NCI-H1694 treated with DMSO at 0.1 percent for 48 hours (cell line): ENCODE measurements at places on chromosomes 13 and 19.
A peak's percentile ranks its signal among the peaks of the same experiment; 100 is the strongest.

DNA sequence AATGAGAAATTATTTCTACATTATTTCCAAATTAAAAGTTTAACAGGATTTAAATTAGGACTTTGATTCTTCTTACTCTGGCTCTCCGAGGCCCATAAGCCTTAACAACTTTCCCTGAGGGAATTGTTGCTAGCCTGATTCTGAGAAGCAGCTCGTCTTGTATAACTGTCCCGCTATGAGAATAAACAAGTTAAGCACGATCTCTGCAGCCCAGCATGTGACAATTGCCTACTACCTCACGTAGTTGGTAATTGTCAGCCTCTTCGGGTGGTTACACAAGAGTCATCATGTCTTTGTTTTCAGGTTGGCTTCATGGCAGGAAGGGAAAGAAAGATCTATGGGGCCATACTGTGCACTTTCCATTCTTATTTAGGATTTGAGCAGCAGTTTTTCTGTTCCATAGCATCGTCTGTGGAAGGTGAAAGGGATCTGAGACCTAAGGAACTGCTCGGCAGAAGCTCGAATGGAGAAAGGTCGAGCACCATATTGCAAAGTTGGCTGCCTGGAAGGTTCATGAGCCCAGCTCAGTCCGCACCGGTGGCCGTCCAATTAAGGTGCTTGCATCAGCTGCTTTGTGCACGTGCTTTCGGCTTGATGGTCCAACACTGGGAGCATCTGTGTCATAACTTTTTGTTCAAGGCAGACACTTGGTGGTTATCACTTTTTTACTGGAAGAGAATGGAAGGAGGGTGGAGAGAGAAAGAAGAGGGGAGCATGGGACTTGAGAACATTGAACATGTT lies 1.8 kb upstream of the STARD13 start:
- no peak for DNase-seq

DNA sequence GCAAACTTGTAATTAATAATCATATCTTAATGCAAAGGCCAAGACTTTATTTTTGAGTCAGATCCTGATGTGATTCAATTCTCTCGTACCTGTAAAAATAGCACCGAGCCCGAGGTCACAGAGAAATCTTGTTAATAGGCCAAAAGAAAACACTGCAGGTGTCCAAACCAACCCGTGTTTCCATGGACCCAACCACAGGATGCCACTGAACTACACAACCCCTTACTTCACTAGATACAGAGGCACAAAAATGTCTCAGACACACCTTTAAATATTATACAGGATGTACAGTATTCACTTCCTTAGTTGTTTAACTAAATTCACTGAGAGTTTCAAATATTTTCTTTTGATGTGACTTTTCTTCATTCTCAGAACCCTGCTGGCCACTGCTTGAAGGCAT lies 530.9 kb downstream of the MYO16 start:
- no peak for DNase-seq

- DNase-seq = peak; percentile 10
Measured at GRCh38 chr19:44948763-44949374, 3.0 kb downstream of the APOC2 start.

GRCh38 chr19:20607943-20608342 lies 42.4 kb upstream of the ZNF737 start:
- DNase-seq = no peak

DNA sequence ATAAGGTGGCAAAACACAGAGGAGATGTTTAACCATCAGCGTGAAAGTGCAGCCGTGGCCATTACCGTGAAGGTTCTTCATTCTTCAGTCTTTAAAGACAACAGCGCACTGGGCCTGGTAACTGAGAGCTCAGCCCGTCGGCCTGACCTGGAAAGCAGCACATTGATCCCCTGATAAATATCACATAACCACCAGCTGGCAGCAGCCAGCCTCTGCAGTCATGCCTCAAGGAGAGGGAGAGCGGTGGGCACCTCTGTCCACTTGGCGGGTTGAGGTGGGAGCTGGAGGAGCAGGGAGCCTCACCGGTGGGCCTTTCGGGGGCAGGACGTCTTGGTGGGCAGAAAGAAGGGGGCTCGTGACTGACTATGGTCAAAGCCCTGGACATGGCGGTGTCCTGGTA lies 58.1 kb downstream of the MCF2L start:
- DNase-seq = no peak

DNA sequence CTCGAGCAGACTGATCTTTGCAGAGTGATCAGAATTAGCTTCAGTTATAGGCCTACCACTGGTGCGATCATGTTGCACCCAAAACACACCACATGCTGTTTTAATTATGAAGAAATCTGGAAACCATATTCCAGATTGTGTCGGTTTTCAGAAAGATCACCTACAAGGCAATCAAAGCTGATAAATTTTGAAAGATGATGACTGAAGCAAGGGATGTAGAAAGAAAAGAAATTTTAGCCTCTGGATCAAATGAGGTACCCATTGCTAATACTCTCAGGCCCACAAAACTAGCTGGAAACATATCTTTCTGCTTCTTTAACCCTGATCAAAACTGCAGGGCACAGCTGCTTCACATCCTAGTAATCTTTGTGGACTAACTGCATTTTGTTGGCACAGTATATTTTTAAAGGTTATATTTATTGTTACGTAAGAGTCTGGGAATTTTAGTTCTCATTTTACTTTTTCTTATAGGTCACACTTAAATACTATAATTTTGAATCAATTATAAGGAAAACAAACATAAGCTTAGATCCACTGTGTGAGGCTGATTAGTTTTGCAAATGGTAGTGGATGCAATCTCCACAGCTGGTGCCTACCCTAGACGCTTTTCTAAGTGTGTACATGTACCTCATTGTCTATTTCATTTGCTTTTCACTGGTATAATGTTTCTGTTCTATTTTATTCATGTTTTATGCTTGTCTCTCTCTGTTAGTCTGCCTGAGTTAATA lies 150.9 kb downstream of the RGCC start:
- no peak for DNase-seq

GRCh38 chr19:21750586-21751128 lies 16.7 kb downstream of the ZNF100 start:
- DNase-seq = no peak

DNA sequence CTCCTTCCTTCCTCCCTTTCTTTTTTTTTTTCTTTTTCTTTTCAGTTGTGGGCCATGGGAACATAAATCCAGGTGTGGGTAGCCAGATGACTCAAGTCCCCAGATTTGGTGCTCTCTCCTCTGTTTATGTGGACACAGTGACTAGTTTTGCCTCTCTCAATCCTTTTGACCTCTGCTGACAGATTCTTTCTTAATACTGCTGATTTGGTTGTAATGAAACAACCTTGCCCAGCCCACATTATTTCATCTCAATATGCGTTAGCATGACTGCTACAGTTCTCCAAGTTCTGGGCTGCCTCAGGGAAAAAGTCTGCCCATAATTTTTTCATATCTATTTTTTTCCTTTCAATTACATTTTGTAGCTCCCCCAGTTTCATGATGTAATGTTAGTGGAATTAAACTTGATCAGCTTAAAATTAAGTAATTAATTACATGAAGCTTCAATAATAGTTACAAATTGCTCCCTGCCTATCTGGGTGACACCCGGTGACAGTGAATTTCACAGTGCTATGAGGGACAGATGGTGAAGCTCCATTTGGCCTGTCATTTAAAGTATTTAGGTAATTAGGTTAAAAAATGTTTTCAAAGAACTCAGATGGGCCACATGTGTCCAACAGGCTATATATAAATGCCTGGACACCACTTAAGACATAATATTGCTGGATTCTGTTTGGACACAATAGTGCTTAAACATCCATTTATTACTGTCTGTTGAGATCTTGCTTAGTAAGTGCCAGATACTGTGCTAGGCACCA lies 118.8 kb upstream of the FRY start:
- DNase-seq = peak; percentile 52

- DNase-seq = no peak
Measured at GRCh38 chr19:16274447-16274846, 50.2 kb upstream of the KLF2 start.

DNA sequence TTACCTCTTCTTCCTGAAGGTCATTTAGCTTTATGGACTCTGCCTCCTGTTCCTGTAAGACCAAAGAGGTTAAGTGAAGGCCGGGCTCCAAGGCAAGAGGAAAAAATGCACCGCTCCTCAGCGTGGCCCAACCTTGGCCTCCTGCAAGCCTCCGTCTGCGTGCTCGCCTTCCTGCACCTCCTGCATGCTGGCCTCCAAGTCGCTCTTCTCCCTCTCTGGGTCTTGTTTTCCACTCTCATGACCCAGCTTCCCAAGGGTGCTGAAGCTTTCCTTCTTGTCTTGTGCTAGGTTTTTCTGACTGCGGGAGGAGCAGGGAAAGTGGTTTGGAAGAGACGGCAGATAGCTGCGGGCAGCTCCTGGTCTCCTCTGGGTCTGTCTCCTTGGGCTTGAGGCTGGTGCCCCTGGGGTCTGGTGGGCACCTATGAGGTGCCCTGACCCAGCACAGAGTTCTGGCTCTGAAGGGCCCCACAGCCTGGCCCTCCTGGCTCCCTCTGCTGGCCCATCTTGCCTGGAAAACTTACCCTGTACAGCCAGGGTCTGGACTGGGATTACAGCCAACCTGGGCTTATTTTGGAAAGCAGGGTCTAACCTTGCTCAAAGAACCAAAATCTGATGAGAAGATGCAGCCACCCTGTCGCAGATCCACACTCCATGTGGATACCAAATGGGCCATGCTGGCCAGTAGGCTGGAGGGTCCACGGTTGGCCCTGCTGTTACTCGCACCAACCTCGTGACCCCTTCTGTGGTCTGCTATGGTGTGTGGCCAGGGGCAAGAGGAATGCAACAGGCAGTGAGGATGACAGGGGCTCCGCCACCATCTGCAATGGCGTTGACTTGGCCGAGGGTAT lies 5.2 kb downstream of the C13orf46 start:
- no peak for DNase-seq

DNA sequence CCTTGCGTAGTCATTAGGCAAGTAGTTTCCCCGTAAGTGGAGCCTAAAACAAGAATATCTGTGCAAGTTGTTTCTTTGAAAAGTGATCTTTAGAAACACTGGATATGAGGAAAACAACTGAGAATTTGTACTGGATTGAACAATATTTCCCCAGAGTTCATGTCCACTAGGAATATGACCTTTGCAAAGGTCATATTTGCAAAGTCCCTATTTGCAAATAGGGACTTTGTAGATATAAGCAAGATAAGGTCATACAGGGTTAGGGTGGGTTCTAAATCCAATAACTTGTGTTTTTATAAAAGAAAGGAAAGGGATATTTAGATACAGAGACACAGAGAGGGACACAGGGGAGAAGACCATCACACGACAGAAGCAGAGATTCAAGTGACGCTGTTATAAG lies 489.2 kb upstream of the ATXN8OS start:
- no peak for DNase-seq

DNA sequence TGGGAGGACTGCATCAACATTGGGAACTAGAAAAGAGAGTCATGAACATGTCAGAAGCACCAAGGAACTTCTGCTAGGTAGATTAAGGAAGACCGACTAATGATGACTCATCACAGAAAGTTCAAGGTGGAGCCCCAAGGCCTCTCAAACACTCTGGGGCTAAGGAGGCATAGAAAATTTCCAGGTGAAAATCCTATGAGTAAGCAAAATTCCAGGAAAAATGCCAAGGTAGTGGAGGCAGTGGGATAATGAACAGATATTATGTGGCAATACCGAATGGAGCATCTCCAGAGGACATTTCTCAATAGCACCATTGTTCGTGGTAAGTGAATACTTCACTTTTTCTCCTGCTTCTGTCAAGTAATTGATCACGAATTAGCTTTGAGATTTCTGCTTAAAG lies 336.5 kb downstream of the MZT1 start:
- DNase-seq = no peak

- no peak for DNase-seq
Measured at GRCh38 chr19:660793-661426, 2.1 kb downstream of the RNF126 start.

DNA sequence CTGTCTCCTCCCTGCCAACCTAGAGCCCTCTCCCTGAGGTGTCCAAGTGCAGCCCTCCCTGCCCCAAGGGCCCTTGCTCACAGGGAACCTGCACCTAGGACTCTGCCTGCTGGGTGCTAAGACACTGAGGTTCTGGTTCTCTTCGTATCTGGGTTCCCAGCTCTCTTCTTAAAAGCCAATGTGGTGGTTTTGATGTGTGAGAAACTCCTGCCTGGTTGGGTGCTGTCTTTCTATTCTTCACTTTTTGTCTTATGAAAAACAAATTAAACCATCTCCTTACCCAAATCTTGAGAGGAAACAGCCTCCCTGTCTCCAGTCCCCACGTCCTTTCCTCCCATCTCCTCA lies 4.3 kb upstream of the KMT2B start:
- DNase-seq = no peak

DNA sequence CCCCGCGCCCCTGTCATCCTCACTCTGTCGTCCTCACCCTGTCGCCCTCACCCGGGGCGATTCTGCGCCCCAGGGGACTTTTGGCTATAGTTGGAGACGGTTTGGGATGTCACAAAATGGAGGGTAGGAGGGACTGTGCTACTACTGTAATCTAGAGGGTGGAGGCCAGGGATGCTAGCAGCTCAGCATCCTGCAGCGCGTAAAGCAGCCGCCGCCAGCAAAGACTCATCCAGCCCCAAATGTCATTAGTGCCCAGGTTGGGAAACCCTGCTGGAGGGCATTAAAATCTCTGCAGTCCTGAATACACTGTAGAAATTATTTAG lies 362 bp downstream of the ZNF557 start:
- no peak for DNase-seq

DNA sequence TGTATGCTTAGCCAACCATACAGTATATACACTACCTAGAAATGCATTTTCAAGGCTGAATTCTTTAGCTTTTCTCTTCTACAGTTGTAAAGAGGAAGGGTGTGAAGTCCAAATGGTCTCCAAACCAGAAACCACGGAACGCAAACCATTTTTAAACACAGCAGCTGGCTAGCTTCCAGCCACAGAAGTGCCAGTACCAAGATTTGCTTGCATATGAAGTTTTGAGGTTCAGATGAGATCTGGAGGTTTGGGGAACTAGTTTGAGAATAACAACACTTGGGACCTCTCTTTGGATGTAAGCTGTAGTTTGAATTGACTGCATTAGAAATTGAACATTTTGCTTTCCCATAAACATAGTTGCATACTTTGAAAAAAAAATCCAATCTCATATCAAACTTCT lies 1243.5 kb downstream of the EFNB2 start:
- DNase-seq = no peak

DNA sequence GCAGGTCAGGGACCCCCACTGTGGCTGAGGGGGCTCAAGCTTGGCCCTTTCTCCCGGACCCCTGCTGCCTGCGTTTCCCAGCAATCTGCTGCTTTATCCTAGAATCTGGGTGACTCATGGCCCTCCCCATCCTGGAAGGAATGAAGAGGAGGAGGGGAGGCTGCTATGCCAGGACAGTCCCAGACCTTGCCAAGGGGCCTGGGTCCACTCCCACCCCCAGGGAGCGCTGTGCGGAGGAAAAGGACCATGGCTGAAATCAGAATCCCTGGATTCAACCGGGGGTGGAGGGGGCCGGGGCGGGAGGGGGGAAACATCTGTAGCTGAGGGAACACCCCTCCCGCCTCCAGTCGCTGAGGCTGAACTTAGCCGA lies 20.5 kb downstream of the ZNF114 start:
- DNase-seq = no peak
